ENCODE measurements at places on chromosomes 2 and 18. TPM values are rescaled to one million over a fixed set of nuclear protein-coding genes. Genes with fewer than 3 reads are reported as not detected.
A peak's percentile ranks its signal among the peaks of the same experiment; 100 is the strongest.

DNA sequence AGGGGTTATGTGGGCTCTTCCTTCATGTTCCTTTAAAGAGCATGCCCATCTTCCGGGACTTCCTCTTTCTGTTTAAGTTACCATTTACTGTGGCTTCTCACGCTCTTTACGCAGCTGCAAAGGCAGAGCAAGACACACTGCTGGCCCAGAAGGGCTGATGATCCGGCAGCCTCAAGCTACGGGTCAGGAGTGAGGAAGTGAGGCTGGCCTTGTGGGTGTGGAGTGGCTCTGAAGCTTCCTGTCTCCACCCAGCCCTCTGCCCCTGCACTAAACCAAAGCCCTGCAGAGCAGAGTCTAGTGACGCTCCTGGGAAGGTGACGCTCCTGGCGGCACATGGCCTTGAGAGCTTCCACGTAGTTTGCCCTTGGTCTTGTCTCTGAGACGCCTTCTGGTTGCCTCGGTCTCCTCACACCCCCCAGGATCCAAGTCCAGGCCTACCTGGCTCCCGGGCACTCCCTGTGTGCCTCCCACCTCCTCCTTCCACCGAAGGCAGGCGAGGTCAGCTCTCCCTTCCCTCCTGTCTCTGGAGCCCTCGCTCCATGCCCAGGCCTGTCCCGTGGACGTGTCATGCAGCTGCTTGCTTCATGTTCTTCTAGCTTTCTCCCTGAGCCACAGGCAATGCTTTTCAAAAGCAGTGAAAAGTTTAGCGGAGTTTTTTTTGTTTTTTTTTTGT is 50.3 kb downstream of the ARL4C start:
- no peaks in the 10 kb centered on the region for H3K4me1 ChIP-seq
- peak; percentile 41 for DNase-seq
- H3K36me3 ChIP-seq = no peaks in the 10 kb centered on the region
- no peak overlapping the region for H3K27ac ChIP-seq
- H3K27me3 ChIP-seq = no peaks in the 10 kb centered on the region
- H3K4me3 ChIP-seq = no peak overlapping the region

The CD28 gene
- 0.58 TPM for total RNA-seq

GRCh38 chr2:150472511-150472899 is 15.0 kb downstream of the RND3 start:
- H3K4me1 ChIP-seq = peaks cover 16% of the 10 kb centered on the region
- peak; percentile 20 for DNase-seq
- H3K4me3 ChIP-seq = no peak overlapping the region
- no peak overlapping the region for H3K27ac ChIP-seq

The RAX gene
- not detected for total RNA-seq

GRCh38 chr18:24031916-24032315 is 17.4 kb downstream of the TTC39C start:
- no peak for DNase-seq
- no peak overlapping the region for H3K4me3 ChIP-seq
- no peak overlapping the region for H3K27ac ChIP-seq

The KIDINS220 gene
- 140 TPM for total RNA-seq

The PSMD14 gene
- total RNA-seq = 63.0 TPM

DNA sequence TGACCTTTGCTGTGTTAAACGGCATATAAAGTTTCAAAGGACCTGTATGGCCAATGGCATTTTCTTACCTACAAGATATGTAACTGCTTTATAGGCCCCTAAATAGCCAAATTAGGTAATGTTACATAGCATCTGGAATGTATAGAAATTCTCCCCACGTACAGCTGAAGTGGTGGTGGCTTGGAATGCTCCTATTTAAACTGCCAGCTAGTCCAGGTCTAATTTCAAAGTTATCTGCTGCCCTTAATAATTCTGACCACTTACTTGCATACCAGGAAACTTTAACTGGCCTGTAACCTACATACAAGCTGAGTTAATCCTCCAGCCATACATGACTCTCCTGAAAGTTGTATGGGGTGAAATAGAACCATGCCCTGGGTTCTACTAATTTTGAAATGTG is 1.3 kb downstream of the KIAA2012 start:
- H3K27ac ChIP-seq = no peak overlapping the region
- H3K36me3 ChIP-seq = no peaks in the 10 kb centered on the region
- H3K27me3 ChIP-seq = no peaks in the 10 kb centered on the region
- DNase-seq = no peak

Data from thyroid gland (tissue), 4 donors.